ENCODE measurements at places on chromosomes 12 and 14.

- DNase-seq: no peak
Observed at GRCh38 chr12:51917041-51917590, 9.8 kb downstream of the ACVRL1 start.

DNA sequence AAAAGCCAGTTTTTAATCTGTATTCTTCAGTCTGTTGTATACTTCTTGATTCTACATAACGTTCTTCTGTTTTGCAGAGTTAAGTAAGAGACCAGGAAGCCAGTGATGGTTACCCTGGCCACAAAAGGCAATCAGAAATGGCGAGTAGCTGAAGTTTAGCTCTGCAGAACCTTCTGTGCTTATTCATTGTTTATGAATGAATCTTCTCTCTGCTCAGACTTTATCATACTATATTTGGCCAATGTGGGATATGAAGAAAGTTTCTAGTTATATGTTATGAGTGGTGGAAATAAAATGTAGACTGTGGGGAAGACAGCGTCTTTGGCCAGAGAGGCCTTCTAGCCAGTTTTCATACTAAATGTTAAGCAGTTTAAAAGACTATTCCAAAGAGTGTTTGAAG, 249.9 kb upstream of the RGS6 start:
- DNase-seq: no peak

DNA sequence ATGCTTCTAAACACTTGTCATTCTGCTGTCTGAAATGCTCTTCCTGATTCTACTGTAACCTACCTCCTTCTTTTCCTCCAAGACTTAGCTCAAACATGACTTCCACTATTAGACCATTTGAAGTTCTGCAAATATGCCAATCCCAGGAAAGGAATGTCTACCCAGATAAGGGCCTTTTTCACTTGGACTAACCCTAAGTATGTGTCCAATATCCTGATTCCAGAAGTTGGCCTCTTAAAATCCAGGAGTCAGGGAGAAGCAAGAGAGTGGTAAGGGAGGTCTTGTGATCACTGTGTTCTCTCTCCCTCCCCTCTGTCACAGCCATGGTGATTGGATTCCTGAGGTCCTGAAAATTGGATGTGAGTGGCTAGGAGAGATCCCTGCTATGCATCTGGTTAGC, 30.2 kb downstream of the ADCY6 start:
- no peak for DNase-seq

- no peak for DNase-seq
Observed at GRCh38 chr12:106066051-106066705, 72.6 kb downstream of the NUAK1 start.

GRCh38 chr12:39352471-39353017, 90.4 kb downstream of the KIF21A start:
- no peak for DNase-seq

DNA sequence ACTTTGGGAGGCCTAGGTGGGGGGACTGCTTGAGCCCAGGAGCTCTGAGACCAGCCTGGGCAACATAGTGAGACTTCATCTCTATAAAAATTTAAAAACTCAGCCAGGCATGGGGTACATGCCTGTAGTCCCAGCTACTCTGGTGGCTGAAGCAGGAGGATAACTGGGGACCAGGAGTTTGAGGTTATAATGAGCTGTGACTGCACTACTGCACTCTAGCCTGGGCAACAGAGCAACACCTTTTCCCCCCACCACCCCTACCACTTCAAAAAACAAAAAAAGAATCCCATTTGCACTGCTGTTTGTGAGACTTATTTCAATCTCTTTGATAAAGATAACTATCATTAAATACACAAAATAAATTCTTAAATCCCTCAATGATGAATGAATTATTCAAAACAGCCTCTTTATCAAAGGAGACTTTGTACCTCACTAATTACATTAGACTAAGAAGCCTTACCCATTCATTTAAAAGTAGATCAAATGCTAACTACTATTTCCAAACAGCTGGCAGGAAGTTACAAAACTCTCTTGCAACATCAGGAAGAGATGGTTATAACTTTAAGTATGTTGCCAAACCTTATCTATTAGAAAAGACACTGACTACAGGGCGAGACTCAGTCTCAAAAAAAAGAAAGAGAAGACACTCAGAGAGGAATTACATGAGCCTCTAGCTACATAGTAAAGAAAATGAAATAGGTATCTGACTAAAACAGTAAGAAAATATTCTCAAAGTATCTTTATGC, 14.7 kb downstream of the BLTP3B start:
- DNase-seq: no peak

DNA sequence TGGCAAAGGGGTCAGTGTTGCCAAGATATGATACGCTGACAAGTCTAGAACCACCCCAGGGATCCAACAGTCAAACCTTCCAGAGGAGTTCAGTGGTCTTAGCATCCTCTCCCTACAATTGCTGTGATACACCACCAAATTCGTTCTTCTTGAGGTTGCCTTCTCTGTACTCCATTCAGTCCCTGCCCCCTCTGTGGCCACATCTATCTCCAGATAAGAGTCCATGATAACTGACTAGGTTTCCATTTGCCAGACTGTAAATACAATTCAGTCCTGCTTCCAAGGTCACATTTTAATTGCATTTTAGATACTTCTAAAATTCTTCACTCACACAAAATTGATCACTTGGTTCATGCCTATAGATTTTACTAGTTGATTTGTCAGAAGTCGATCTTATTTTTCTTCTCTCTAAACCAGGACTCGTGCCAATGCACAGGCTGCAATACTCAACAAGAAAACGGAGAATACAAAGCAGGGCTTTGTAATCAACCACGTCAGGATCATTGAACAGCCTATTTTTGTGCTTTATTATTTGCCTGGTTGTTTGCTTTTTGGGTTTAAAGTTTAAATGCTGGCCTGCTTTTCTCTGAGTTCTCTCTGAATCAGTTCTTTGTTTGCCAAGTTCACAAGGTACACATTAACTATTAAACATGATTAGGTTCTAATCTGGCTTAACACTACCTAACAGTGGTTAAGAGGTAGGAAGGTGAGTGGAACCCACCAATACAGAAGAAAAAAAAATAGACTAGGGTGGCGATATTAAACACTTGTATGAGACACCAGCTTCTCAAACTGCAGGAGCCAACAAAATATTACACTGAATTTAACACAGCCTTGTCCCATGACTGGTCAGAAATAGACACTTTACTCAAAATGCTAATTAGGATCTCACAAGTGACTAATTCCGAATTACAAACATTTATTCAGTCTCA, 5.3 kb upstream of the TSPAN8 start:
- no peak for DNase-seq

GRCh38 chr12:109432431-109432830, 44.7 kb downstream of the KCTD10 start:
- no peak for DNase-seq

GRCh38 chr12:66984962-66985361, 284.2 kb upstream of the CAND1 start:
- no peak for DNase-seq
